ENCODE measurements at places on chromosomes 5 and 9.
A peak's percentile ranks its signal among the peaks of the same experiment; 100 is the strongest.

GRCh38 chr5:78526049-78526525, 122.5 kb downstream of the LHFPL2 start:
- DNase-seq, result no peak

DNA sequence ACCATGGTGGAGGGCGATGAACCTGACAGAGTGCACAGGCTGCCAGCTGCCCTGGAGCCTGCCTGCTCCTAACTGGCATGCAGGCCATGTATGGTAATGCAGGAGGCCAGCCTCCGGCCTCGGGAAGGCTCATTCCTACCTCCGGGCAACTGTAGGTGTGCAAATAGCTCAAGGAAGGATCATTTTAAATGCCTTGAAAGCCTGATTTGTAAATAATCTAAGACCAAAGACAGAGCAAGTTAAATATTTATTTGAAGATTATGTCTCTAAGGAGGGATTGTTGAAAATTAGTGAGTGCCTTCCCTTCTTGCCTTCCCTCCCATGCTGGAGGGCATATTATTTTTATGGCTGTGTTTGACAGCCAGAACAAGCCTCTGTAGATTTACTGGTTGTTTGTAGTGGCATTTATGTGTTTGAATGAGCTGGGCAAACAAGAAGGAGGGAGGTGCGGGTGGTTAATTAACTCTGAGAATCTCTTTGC, 285.7 kb upstream of the TUT7 start:
- no peak for DNase-seq

DNA sequence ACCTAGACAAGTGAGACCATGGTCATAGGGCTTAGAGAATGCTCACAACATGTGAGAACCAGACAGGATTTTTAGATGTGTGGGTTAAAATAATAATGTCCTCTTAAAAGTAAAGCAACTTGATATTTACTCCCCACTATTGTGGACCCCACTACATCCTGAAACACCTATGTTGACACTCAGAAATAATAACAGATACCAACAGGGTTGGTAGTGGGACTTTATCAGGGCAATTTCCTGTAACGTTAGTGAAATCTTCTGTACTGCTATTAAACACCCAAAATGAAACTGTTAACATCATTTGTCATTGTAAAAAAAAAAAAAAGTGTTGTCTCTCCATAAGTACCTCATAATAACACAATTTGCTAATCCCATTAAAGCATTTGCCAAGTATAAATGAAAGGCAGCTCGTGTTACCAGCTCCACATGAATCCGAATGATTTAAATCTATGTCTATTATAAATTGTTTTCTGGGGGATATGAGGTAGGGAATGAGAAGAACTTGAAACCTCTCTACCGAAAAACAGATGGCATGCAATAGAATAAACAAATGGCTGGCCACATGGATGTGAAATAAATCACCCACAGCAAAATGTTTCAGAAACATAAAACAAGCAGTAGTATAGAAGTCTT, 285.9 kb downstream of the ARHGEF28 start:
- no peak for DNase-seq

GRCh38 chr5:162209005-162209605, 141.5 kb downstream of the GABRG2 start:
- no peak for DNase-seq

- DNase-seq, result no peak
Measured at GRCh38 chr5:81739291-81739690, 11.6 kb downstream of the SSBP2 start.

DNA sequence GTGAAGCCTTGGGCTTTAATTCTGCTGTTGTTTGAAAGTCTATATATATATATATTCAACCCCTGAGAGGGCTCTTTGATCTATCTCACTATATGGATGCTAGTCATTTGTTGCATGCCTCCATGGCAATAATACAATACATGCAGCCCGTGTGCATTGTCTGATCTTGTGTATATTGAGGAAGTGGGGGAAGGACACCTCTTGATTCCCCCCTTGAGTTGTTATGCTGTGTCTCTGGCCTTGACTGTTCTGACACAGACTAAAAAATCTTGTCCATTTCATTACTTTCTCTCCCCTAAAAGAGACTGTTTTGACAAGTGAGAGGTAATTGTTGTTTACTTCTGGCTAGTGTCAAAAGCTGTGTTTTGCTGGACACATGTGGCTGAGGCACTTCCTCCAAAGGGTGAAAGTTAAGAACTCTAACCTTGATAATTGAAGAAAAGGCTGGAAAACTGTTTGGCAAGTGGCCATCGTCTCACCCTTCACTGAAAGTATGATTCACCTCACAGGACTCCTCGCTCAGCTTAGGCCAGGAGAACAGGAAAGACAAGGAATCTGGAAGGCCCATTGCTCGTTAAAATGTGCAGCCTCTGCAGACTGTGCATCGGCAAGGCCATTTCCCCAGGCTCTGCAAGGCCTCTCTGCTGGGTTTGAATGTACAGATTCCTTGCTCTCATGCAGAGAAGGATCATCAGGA, 304.0 kb downstream of the PRELID2 start:
- DNase-seq, result no peak

- no peak for DNase-seq
Measured at GRCh38 chr5:72999916-73000315, 44.1 kb downstream of the FCHO2 start.

GRCh38 chr9:34106110-34106509, 20.4 kb downstream of the DCAF12 start:
- DNase-seq, result no peak

GRCh38 chr5:10520706-10521105, 43.2 kb upstream of the ANKRD33B start:
- no peak for DNase-seq

DNA sequence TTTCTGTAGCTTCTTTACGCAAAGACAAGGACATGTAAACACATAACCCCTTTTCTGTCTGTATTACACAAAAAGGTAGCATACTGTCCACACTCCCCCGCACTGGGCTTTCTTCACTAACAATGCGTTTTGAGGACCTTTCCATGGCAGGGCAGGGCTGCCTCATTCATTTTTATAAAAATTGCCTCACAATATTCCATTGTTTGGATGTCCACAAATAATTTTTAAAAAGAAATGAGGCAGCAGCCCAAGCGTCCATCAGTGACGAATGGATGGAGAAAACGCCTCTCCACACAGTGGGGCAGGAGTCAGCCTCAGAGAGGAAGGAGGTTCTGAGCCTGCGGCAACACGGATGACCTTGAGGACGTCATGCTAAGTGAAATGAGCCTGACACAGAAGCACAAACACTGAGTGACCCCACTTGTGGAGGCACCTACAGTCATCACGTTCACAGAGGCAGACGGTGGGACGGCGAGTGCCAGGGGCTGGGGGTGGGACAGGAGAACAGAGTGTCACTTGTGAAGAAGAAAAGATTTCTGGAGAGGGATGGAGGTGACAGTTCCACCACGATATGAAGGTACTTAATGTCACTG, 67.8 kb downstream of the RASGEF1C start:
- DNase-seq, result no peak

GRCh38 chr5:74322191-74322590, 318.3 kb downstream of the ENC1 start:
- no peak for DNase-seq

DNA sequence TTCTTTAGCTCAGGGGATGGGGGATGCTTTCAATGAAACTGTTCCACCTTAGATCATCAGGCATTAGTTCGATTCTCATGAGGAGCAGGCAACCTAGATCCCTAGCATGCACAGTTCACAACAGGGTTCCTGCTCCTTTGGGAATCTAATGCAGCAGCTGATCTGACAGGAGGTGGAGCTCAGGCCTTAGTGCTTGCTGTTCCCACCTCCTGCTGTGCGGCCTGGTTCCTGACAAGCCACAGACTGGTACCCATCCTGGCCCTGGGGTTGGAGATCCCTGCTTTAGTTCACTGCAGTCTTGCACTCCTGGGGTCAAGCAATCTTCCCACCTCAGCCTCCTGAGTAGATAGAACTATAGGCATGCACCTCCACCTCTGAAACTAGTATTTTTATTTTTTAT, 1369.8 kb upstream of the NUDT12 start:
- no peak for DNase-seq

DNA sequence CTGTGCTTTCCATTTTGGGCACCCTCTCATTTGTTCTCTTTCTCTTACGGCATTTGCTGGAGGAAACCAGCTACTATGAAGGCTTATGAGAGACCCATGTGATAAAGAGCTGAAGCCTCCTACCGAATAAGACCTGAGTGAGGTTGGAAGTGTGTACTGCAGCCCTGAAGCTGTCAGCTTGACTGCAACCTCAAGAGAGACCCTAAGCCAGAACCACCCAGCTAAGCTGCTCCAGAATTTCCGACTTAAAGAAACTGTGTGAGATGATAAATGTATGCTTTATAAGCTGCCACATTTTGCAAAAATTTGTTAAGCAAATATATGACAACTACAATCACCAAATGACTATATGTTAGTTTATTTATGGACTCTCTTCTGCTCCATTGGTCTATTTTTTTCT, 151.7 kb upstream of the PTPRD start:
- DNase-seq, result no peak

GRCh38 chr5:54136516-54137440, 173.6 kb downstream of the ARL15 start:
- DNase-seq, result no peak

- no peak for DNase-seq
Measured at GRCh38 chr9:93503381-93503780, 50.0 kb upstream of the FAM120AOS start.

DNA sequence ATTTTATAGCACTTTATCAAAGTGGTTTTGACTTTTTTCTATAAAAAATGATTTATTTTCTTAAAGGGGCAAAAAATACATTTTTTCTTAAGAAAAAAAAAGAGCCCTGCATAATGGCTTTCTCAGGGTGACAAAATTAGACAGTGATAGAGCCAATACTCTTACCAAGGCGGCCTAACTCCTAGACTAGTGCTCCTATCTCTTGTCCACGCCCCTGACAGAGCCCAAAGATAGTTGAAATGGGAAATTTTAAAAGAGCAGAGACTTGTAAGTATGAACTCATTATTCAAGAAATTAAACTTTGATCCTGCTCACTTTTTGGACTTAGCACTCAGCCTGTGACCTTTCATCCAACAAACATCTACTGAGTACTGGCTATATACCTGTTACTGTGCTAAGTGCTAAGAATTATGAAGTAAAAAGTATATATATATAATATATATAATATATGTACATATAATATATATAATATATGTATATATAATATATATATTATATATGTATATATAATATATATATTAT, 1.2 kb downstream of the INVS start:
- peak; percentile 37 for DNase-seq

DNA sequence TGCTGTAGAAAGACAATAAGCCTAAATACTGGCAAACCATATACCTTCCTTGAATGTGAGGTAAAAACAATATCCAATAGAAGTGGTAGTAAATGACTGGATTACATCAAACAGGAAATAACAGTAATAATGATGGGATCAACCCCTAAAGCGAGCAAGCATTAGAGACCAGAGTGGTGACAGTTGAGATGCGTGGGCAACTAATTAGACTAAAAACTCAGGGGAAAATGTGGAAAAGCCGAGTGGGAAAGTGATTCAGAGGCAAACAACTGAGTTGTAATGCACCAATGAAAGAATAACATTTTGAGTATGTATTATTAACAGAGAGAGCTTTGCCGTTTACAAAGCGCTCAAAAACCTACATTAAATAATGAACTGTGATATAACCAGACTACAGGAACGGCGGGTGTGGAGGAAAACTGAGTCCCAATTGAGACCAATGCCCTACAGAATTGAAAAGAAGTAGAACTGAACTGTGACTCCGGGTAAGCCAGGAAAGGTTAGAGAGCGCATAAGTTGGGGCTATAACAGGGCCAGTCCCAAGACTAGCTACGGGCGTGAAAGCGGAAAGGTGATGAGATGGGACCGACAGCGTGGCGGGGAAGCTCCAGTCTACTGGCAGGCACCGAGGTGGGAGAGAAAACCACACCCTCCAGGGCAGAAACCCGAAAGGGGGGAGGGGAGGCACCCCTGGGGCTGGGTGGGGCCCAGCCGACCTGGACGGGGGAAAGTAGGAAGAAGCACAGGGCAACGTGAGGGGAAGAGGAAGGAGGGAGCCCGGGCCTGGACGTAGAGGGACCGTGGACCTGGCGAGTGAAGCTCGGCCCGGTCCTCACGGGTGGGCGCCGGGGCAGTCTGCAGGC, 592 bp downstream of the UBAP2 start:
- peak; percentile 60 for DNase-seq

GRCh38 chr5:171702135-171702770, 83.4 kb upstream of the SMIM23 start:
- DNase-seq, result no peak

- DNase-seq, result no peak
Measured at GRCh38 chr9:16315720-16316119, 554.8 kb downstream of the BNC2 start.

GRCh38 chr5:65066387-65067146, 297.8 kb downstream of the CWC27 start:
- DNase-seq, result no peak

DNA sequence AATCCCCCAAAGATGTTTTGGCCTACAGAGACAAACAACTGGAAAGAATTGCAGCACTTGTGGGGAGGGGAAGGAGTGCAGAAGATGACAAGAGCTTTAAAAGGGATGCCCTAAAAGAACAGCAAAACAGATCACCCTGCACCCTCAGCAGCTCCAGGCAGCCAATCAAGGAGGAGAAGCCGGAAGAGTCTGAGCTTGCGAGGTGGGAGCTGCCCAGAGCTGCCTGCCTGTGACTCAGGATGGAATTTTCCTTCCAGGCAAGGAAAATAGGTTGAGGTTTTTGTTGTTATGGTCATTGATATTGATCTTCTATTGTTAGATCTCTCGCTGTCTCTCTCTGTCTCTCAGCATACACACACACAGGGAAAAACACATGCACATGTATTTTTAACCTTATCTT, 70.3 kb upstream of the MAP1B start:
- DNase-seq, result no peak

- peak; percentile 91 for DNase-seq
Measured at GRCh38 chr5:145834917-145835847, at the start of gene PRELID2. TSS of gene PRELID2 (minus strand) at chr5:145835342. CDS start at chr5:145835251, 91 bp downstream.

GRCh38 chr5:137935694-137936093, 46.4 kb downstream of the PKD2L2 start:
- no peak for DNase-seq

DNA sequence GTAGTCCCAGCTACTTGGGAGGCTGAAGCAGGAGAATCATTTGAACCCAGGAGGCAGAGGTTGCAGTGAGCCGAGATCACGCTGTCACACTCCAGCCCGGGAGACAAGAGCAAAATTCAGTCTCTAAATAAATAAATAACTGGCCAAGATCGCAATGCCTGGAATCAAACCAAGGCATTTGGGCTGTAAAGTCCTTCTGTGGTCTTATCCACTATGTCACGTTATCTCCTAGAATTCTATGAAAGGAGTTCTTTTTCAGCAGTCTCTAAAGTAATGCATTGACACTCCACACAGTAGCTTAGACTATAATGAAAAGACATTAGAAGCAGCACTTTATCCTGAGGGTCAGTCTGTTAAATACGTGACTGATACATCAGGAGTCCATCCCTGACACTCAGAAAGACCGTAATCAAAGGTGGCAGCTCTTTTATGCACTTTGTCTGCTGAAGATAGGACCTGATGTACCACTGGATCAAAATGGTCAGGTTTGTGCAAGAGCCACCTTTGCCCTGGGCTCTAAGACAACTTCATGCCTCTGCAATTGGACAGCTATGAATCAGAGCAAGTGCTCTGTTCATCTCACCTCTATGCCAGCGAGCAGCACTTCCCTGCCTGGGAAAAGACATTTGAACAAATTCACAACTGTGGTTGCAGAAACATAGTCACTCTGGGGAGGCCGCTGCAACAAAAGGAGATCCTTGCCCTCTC, 31.7 kb upstream of the GNA14 start:
- DNase-seq, result no peak

- DNase-seq, result no peak
Measured at GRCh38 chr5:64018966-64019365, 56.7 kb upstream of the HTR1A start.
